ENCODE measurements at places on chromosomes 11 and 22.

DNA sequence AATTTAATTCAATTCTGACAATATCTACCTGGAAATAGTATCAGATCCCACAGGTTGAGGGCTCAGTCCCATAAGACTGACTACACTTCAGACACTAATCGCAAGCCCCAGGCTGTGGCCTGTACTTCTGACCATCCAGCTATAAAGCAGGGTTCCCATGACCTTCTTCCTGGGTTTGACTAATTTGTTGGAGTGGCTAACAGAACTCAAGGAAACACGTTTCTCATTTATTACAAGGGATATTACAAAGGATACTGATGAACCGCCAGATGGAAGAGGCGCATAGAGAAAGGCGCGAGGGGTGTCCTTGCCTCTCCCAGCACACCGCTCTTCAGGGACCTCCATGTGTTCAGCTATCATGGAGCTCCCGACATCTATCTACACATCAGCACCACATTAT, 13.7 kb downstream of the CLTCL1 start:
- no peak for DNase-seq

GRCh38 chr22:26884921-26885320, 227.5 kb downstream of the MIAT start:
- no peak for DNase-seq

DNA sequence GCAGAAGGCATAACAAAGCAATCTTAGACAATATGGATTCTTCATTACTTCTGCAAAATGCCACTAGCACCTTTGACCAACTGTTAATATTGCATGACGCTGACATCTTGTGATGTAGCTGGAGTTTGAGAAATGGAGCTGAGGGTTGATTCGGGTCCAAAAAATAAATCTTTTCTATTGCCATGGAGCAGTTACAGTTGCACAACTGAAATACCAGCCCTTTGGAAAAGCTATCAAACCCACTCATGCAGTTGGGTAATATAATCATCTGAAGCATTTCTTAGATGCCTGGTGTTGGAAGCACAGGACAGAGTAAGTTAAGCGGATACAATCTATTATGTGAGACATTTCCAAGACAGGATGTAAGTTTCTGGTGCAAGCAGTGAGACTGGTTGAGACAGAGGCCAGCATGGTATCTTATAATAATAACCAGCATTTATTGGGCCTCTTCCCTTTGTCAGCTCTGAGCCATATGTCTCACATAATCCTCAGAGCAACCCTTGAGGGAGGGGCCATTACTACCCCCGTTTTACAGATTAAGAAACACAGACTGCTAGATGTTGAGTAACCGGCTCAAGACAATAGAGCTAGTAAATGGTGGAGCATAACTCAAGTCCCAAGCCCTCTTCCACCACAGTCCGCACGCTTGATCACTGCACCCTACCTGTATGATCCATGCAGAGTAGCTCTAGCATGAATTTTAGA, 74.9 kb upstream of the CAPRIN1 start:
- no peak for DNase-seq

- DNase-seq = no peak
These were observed 1.1 kb downstream of the MTMR2 start for GRCh38 chr11:95922536-95923438.

DNA sequence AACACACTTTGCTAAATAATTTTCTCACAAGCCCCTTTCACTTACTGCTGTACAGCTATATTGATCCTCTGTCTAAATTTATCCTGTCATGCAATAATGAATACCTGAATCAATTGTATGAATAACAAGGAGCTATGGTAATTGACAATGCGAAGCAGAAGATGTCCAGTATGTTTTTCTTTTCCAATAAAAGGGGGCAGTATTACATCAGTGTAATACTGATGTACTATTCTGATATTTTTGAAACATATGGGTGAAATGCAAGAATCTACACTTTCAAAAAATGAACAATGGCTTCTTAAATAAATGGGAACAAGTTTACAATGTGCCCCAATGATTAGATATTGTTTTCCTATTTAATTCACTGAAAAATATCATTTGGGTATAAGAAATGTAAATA, 315.1 kb downstream of the SOX6 start:
- DNase-seq = no peak

DNA sequence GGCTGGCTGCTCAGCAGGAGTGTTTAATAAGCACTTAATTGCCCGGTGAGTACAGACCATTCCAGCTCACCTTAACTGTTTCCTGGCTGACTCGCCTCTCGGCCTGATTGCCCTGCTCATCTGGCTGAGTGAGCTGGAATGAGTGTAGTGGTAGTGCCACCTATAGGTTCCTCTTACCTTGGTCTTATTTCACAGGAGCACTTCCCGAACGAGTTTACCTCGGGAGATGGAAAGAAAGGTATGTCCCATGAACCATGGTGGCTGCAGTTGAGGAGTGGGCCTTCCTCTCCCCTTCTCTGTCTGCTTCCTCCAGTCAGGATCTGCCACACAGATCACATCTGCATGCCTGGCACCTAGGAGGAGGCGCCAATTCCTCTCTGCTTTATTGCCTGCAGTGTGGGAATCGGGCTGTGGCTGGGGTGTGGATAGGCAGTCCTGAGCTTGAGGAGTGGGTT, 26.7 kb downstream of the UPB1 start:
- DNase-seq = no peak

DNA sequence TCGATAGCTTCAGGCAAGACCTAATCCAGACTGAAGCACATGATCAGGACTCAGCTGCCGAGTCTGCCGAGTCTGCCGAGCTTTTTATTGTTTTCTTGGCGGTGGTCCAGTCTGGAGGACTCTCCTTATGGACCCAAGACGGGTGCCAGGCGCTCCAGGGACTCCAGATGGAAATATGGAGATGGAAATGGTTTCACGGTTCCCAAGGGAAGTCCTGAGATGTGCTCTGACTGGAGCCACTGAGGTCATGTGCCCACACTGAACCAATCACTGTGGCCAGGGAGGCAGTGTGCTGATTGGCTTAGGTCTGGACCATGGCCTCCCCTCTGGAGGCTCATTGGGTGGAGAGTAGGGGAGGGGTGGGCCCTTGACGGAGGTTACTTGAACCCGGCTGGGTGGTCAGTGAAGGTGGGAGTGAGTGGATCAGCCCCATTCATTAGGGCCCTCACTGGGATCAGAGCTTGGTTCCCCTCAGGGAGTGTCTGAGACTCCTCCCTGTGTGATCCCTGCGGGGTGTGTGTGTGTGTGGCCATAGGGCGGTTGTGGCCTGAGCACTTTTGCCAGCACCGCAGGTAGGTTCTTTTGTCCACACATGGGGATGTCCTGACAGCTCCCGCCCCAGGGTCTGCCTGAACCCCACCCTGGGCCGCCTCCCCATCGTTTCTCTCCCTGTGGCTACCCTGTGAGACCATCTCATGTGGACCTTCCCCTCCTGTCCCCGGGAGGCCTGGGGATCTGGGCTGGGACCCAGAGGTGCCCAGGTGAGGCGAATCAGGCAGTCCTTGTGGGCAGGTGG, 14.0 kb downstream of the RPS6KA4 start:
- DNase-seq = peak; percentile 72

DNA sequence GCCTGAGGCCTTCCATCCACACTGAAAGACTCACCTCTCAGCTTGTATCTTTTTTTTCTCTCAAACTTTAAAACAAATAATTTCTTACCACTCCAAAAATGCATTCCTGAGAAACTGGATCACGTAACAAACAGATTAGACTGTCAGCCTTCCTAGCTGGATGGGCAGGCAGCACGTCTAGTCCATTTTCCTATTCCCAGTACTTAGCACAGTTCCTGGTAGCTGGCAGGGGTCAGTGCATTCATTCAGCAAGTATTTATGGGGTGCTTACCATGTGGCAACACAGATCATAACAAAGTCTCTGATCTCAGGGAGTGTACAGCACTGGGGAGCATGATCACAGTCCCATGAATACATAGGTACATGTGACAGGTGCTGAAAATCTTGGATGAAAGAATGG, 89.6 kb downstream of the UBASH3B start:
- no peak for DNase-seq

GRCh38 chr11:126545057-126545555, 189.6 kb downstream of the ST3GAL4 start:
- no peak for DNase-seq

DNA sequence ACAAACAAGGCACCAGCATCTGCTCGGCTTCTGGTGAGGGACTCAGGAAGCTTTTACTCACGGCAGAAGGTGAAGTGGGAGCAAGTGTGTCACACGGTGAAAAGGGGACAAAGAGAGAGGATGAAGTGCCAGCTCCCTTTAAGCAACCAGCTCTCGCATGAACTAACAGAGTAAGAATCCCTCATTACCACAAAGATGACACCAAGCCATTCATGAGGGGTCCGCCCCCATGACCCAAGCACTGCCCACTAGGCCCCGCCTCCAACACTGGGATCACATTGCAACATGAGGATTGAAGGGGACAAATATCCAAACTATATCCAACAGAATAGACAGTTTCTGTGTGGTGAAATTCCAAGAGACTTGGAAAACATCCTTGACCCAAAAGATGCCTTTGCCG, 198.2 kb upstream of the POU2AF2 start:
- no peak for DNase-seq

GRCh38 chr11:24502425-24502824, 5.6 kb downstream of the LUZP2 start:
- DNase-seq = no peak

DNA sequence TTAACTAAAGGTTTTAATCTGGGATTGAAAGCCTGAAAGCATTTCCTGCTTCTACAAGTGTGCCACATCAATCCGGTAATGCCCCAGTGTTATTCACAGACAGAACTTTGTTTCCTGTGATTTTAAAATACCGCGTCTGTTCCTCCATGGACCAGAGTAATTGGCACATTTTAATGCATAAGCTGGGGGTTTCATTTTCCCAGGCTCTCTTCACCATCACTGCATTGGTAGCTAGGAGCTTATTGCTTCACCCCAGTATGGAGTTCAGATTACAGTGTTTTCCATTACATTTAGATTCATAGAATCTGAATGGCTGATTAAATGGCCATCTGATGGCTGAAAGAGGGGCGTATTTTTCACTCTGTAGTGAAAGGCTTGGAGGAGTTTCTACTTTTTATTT, 25.7 kb upstream of the CRTAM start:
- DNase-seq = no peak

DNA sequence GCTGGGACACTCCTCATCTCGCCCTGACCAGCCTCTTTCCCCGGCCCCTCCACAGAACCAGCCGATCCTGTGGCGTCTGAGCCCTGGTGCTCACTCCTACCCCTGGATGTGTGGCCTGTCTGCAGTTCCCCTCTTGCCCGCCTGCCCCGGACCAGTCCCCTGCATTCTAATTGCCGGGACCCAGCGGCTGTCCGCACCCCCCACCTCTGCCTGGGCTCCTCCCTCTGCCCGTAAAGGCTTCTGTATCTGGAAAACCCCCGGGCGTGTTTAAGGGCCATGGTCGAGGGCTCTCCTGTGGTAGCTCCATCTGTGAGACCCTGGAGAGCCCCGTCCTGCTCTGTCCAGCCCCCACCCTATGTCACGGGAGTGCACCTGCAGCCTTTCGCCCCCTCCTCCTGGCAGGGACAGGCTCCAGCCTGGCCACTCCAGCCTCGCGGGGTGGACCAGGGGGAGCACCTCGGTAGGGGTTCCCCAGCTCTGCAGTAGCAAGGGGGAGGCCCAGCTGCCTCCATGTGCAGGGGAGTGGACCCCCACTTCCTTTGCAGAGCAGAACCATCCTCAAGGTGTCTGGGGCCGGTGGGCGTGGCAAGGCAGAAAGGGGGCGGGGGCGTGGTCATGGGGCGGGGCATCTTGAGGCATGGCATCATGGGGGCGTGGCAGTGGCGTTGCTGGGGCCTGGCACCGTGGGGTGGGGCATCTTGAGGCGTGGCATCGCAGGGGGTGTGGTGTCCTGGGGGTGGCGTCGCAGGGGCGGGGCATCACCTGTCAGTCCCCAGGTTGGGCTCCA, 430.4 kb downstream of the TBC1D22A start:
- peak; percentile 15 for DNase-seq

DNA sequence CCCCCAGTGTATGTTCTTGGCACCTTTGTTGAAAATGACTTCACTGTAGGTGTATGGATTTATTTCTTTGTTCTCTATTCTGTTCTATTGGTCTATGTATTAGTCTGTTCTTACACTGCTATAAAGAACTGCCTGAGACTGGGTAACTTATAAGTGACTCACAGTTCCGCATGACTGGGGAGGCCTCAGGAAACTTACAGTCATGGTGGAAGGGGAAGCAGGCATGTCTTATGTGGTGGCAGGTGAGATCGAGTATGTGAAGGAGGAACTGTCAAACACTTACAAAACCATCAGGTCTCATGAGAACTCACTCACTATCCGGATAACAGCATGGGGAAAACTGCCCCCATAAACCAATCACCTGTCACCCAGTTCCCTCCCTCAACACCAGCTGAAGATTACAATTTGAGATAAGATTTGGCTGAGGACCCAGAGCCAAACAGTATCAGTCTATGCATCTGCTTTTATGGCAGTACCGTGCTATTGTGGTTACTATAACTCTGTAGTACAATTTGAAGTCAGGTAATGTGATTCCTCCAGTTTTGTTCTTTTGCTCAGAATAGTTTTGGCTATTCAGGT, 836.2 kb downstream of the DLG2 start:
- DNase-seq = no peak

DNA sequence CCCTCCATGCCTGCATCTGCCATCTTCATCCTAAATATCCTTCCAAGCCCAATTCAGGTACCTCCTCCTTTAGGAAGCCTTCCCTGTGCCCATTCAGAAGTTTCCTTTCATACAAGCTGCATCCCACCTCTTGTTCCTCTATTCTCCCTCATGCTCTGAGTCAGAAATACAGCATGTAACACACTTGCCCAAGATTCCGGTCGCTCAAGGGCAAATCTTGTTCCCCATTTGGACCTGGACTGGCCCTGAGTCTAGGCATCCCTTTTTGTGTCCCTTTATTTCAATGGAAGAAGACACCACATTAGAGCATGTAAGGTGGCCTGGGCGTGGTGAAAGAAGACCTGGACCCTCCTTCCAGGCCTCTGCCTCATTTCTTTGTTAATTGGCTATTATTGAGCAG, 38.5 kb downstream of the RTL6 start:
- no peak for DNase-seq

DNA sequence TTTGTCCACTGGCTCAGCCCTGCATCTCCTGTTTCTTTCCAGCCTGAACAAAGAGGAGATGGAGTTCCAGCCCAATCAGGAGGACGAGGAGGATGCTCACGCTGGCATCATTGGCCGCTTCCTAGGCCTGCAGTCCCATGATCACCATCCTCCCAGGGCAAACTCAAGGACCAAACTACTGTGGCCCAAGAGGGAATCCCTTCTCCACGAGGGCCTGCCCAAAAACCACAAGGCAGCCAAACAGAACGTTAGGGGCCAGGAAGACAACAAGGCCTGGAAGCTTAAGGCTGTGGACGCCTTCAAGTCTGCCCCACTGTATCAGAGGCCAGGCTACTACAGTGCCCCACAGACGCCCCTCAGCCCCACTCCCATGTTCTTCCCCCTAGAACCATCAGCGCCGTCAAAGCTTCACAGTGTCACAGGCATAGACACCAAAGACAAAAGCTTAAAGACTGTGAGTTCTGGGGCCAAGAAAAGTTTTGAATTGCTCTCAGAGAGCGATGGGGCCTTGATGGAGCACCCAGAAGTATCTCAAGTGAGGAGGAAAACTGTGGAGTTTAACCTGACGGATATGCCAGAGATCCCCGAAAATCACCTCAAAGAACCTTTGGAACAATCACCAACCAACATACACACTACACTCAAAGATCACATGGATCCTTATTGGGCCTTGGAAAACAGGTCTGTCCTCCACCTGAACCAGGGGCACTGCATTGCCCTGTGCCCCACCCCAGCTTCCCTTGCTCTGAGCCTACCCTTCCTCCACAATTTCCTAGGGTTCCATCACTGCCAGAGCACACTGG, 5.0 kb downstream of the FTH1 start:
- no peak for DNase-seq

- peak; percentile 31 for DNase-seq
These were observed 1.4 kb upstream of the GGA1 start for GRCh38 chr22:37607010-37607934.

- no peak for DNase-seq
These were observed 85.9 kb downstream of the ZC3H12C start for GRCh38 chr11:110179064-110179463.
